ENCODE measurements at places on chromosomes 6 and 20.
A peak's percentile ranks its signal among the peaks of the same experiment; 100 is the strongest.

DNA sequence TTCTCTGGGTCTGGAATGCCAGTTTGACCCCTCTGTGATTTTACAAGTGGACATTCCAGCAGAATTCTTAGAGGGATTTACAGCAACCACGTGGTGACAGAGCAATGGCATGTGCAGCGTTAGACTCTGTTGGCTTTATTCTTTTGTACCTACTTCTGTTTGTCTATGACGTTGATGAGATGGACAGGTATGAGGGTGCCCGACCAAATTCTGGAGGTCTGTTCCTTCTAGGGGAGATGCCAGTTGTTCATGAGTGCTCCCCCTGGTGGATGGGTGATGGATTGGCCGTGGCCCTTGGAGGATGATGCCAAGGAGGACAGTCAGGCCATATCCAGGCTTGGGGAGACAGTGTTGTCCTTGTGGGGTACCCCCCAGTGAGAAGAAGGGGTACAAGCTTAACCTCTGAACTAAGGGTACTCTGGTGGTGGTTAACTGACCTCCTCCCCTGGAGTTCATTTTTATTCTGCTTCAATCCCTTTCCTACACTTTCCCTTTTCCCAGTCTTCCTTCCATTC lies 198.6 kb downstream of the DTNBP1 start:
- peak; percentile 72 for DNase-seq

GRCh38 chr6:153405931-153406330 lies 274.8 kb upstream of the RGS17 start:
- DNase-seq: no peak

DNA sequence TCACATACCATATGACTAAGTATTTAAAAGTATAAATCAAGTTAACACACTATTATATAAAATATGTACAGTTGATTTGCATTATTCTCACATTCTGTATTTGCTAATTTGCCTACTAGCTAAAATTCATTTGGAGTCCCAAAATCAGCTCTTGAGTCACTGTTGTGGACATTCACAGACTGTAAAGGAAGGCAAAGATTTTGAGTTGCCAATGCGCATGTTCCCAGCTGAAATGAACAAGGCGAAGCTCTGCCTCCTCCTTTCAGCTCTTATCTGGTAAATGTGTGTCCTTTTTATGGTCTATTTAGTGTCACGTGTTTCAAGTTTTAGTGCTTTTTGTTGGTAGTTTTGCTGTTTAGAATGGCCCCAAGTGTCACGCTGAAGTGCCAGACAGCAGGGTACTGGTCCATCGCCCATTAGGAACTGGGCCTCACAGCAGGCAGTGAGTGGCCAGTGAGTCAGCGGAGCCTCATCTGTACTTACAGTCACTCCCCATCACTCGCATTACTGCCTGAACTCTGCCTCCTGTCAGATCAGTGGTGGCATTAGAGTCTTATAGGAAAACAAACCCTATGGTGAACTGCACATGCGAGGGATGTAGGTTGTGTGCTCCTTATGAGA lies 87.2 kb upstream of the ADTRP start:
- DNase-seq: no peak

DNA sequence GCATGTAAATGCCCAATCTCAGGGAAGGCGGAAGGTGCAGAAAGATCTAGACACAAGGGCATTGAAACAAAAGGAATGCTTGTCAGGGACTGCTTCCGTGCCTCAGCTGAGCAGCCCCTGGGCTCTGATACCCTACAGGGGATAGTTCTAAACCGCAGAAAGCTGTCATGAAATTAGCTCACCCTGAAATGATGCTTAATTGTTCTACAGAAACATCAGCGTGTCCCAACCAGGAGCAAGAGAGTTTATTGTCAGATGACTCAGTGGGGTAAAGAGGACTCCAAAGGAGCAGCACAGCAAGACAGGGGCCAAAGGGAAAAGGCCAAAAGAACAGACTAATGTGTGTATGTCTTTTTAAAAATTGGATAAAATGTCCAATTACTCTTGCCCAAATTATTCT lies 258.4 kb upstream of the JARID2 start:
- no peak for DNase-seq

DNA sequence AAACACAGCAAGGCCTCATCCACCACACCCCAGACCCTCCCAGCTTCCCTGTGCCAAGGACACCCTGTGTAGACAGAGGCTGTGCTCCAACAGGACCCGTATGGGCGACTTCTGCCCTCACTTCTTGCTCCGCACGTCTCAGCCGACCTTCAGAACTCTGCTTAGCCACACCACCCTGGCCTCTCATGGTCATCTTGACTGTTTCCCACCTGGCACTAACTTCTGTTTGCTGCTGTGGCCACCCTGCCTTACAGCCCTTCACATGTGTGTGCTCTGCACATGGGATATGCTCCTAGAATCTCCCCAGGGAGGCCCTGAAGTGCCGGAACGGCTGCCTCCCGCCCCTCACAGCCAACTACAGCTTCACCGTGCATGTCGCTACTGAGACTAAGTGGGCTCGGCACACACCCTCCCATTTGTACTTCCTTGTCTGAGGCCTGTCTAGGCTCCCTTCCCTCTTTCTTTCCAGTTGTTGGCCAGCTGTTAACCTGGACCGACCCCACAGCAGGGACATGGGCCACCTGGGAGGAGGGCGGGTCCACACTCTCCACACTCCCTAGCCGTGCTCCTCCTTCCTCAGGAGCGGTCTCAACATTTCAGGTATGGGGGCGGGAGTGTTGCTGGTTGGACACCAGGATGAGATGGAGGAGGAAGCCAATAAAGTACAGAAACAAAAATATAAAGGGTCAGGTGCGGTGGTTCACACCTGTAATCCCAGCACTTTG lies 69.6 kb downstream of the PYGB start:
- DNase-seq: peak; percentile 7

- no peak for DNase-seq
These were observed 13.1 kb downstream of the JAG1 start for GRCh38 chr20:10660661-10661060.

DNA sequence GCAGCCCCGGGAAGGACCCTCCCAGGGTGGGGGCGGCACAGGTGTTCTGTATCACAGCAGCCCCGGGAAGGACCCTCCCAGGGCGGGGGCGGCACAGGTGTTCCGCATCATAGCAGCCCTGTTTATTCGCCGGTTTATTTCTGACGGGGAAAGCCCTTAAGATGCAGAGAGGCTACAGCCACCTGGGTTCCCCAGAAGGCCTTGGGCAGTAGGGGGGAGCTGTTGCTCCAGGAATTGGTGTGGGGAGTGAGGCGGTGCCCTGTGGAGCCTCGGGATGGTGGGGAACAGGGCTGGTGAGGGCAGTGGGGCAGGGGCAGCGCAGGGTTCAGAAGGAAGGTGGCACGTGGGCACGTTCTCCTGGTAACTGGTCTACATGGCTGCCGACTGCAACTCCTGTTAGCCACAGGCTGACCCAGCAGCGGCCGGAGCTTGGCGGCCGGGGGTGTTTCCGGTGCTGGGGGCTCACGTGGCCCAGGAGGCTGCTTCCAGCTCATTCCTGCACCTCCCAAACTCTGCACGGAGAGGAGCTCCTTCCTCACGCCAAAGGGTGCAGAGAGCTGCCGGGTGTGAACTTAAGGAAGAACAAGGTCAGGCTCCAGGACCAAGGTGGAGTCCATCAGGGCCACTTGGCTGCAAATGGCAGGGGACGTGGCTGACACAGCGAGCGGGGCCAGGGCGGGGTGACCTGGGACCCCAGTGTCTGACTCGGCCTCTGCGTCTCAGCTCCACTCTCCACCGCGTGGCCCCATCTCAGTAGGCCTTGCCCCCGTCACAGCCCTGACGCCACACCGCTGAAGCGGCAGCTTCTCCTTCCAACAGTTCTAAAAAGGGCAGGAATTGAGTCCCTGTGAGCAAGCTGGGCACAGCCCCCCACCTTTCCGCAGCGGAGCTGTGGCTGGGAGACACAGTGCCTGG lies 13.2 kb downstream of the SLCO4A1 start:
- DNase-seq: no peak

DNA sequence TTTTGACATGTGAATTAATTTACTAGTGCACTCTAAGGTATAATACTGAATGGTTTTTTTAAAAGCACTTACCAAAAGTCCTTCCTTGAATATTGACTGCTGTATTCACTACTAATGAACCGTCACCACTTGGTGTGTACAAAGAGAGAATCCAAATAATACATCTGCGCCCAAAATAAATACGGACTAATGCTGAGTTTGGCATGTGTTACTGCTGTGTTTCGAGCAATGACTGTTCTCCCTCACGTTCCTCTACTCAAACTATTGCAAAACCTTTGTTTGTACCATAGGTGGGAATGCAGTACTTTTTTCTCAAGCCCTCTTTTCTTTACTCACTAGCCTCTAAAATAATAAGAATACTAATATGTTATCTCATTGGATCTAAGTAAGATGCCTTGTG lies 305.5 kb downstream of the QKI start:
- no peak for DNase-seq

- no peak for DNase-seq
These were observed 217.4 kb upstream of the SLC35B3 start for GRCh38 chr6:8652710-8653109.

GRCh38 chr6:158868890-158869825 lies 50.0 kb upstream of the EZR start:
- DNase-seq: peak; percentile 97

- no peak for DNase-seq
These were observed 220.1 kb downstream of the HACE1 start for GRCh38 chr6:104639668-104640067.

DNA sequence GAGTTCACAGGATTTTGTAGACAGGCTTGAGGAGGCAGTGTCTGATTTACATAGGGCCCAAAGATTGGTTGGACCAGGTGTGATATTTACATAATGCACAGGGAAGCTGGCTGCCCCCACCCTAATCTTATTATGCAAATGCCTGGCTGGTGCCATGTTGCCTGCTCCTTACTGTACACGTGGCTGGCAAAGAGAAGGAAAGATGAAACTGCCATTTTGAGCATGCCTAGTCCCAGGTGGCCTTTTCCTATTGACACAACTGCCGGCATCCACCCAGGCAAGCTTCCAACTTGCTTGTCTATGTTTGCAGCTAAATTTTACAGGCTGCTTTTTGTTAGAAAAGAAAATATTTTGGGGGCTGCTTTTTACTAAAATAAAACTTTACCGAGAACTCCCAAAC lies 174.6 kb downstream of the LMBRD1 start:
- DNase-seq: no peak

GRCh38 chr6:56934876-56935275 lies 20.0 kb upstream of the BEND6 start:
- no peak for DNase-seq

DNA sequence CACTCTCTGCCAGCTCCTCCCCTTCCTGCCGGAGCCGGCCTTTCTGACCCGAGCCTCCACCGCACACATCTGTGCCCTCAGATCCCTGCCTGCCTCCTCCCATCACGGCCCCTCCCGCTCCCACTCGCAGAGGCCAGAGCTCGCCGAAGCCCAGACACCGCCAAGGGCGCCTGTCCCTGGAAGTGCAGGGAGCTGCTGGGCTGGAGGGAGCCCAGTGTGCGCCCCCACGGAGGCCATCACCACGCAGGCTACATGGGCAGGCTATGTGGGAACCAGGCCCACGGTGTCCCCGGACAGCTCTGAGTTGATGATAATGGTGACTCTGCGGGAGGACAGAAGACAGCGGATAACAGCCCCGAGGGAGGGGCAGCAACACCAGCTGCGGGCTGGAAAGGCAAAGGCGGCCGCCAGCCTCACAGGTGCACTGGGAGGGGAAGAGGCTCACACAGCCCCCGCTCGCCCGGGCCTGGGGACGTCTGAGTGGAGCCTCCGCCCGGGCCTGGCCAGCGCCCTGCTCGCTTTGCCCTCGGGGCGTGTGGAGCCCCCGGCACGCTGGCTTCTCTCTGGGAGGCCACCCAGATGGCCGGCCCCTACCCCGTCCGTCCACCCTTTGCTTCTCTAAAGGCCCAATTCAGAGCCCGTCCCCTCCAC lies 154.9 kb downstream of the DLL1 start:
- no peak for DNase-seq

- no peak for DNase-seq
These were observed 6.1 kb downstream of the PAQR8 start for GRCh38 chr6:52368002-52368401.

Data from activated T-cell treated with anti-CD3 and anti-CD28 coated beads, Interleukin-2, amount 50 U/mL, for 48 hours (primary cell).